T-helper 2 cell treated with Interferon-gamma antibody and Interleukin-4, amounts not matched to agents 100 ng/mL and 5 ng/mL, for 36 hours (primary cell): ENCODE measurements at places on chromosomes 7 and 10. TPM values are rescaled to one million over a fixed set of nuclear protein-coding genes. Genes with fewer than 3 reads are reported as not detected.

Gene VIPR2
- total RNA-seq, result 2.2 and 2.5 TPM in 2 replicates

Gene GUSB
- 73.6 and 74.9 TPM in 2 replicates for total RNA-seq

Gene CRPPA
- total RNA-seq, result 1.1 and 1.2 TPM in 2 replicates

Gene PKD1L1
- total RNA-seq, result 0.09 and 0.11 TPM in 2 replicates

Gene AUTS2
- 2.9 and 3.3 TPM in 2 replicates for total RNA-seq

Gene ITPRID1
- total RNA-seq, result not detected in 2 replicates

Gene ASIC3
- total RNA-seq, result 6.0 and 6.6 TPM in 2 replicates

Gene TRIM74
- 1.5 and 2.0 TPM in 2 replicates for total RNA-seq
